ENCODE measurements at places on chromosomes 5 and 9.

DNA sequence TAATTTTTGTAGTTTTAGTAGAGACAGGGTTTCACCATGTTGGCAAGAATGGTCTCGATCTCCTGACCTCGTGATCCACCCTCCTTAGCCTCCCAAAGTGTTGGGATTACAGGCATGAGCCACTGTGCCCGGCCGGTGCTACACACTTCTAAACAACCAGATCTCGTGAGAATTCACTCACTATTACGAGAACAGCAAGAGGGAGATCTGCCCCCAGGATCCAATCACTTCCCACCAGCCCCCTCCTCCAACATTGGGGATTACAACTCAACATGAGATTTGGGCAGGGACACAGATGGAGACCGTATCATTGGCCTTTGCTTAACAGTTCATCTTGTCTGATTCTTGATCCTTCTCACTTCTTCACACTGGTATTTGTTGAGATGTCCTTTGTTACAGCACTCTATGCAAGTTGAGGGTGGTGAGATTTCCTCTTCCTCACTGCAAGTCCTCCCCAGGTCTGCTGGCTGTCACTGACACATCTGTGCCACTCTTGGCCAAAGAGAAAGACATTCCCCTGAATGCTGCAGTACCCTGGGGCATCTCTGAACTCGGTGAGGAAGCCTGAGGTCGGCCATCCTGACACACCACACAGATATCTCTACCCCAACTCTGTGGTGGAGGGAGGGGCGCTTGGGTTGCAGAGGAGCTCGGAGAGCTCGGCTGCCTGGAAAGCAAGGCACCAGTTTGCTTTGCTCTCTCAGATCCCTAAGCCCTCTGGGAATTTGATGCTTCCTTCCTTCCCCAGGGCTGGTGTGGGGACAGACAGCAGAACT, 4.2 kb upstream of the SUB1 start:
- DNase-seq = no peak

DNA sequence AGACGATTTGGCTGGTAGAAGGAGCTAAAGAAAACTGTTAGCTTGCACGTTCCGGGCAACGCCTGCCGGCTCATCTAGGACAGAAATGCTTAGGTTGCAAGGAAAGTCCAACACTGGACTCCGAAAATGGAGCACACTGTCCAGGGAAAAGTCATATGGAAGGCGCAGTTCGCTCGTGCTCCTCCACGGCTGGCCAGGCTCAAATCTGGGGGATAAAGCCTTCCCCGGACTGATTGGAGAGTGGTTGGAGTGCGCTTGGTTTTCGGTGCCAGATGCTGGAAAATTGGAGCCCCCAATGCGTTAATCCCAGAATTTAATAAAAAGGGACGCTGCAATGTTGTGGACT, 955 bp downstream of the CDH6 start:
- DNase-seq = no peak

DNA sequence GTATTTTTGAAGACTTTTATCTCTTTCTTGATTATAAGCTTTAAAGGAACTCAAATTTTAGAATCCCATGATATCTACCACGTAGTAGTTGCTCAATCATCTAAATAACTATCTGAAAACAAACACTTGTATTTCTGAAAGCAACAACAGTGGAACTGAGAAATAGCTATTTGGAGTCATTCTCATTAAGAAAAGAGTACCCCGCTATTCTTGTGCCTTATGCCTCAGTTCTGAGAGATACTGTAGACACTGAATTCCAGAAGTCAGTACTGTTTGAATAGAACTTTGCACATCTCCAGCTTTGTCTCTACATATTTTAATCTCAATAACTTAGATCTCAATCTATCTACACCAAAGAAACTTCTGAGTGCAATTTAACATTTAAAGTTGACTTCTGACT, 11.4 kb downstream of the CHD1 start:
- no peak for DNase-seq

DNA sequence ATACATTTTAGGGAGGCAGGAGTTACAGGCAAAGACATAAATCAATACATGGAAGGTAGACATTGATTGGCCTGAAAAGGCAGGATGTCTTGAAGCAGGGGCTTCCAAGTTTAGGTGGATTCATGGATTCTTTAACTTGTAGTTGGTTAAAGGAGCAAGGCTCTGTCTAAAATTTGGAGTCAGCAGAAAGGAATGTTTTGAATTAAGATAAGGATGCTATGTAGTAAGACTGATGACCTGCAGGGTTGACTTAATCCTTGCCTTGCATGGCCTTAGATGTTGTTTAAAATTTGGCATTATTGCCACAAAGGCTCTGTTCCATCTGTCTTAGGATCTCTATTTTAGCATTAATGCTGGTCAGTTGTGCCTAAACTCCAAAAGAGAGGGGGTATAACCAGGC, 171.3 kb downstream of the C5orf15 start:
- DNase-seq = no peak

DNA sequence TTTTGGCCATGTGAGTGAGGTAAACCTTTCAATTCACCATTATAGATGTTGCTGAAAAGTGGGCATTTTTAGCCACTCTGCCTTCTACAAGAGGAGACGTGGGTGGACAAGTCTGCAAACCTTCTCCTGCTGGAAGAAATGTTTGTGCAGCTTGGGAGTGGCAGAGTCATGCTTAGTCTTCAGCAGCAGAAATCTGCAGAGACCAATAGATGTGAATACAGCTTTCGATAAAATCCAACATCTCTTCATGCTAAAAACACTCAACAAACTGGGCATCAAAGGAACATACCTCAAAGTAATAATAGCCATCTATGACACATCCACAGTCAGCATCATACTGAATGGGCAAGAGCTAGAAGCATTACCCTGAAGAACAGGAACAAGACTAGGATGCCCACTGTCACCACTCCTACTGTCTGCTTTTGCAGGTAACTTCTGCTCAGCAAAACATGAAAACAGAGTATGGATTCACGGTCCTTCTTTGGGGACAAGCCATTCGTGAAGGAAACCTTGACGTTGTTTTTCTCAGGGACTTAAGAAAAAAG, 91.3 kb downstream of the RALGPS1 start:
- no peak for DNase-seq

GRCh38 chr5:164139423-164139822, 634.0 kb downstream of the MAT2B start:
- no peak for DNase-seq

DNA sequence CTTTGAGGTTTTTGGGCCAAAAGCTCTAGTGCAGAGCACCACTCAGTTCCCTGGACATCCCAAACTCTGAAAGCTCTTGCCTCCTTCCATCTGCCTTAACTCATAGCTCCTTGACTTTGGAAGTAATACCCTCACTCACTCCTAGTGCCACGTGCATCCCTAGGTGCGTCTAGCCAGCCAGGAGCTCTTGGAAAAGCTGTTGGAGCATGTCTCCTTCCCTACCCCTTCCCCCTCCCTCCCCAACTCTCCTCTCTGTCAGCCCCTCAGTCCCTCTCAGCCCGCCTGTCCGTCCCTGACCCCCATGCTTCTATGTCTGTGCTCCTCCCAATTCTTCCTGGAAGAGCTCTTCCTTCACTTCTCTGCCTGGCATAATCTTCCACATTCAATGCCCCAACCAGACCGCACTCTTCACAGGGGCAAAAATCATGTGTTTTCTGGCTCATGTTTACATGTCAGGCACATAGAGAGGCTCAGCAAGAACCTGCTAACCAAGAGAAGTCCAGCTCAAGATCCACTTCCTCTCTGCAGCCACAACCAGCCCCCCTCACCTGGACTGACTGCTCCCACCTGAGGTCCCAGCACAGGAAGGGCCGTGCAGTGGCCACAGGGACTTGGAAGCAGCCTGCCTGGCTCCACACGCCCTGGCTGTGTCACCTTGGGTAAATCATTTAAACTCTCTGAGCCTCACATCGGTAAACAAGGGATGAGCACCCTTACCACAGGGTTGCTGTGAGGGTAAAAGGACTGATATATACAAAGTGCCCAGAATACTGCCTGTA, 58.4 kb downstream of the WHRN start:
- no peak for DNase-seq

DNA sequence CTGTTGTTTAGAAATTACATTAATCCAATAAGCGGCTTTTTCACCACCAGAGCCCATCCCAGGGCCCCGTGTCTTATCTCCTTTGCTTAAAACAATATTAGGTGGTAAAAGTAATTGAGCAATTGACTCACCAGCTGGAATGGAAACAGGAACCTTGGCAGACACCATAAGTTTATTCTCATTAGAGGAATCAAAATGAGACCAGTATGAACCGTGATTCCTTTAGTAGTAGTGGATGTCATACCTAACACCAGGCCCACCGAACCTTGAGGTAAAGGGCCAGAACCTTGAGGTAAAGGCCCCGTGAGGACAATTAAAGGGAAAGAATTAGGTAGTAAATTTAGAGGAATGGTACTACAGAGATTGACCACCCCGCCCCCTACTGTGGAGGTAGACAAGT, 16.5 kb downstream of the HSDL2 start:
- no peak for DNase-seq

DNA sequence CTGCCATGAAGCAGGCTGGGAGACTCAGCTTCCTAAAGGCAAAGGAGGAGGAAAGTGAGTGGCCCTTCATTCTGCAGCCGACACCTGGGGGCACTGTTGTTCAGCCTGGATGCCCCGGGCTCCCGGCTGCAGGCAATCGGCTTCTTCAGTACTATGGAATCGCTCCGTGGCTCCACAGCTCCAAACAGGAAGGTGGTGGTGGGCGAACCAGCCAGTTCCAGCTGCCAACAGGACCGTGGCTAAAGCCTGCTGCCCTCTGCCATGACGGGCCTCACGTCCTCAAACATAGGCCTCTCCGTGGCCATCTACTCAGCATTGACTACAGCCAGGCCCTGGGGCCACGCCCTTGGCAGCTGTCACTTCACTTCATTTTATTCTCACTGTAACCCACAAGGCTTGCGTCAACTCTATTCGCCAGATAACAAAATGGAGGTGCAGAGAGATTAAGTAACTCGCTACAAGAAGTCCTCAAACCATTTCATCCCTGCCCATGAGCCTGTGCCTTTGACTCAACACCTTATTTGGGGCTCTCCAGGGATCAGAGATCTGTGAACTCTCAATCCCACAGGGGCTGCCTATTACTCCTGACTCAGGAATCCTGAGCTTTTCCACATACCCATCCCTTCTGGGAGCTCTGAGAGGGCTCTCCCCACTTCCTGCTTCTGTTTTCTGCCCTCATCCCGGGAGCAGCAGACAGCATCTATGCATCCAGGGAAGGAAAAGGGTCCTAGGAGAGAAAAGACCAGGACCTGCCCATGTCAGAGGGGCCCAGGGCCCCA, 38.0 kb downstream of the PAX5 start:
- DNase-seq = peak; percentile 64

GRCh38 chr9:4678679-4679267, 596 bp upstream of the CDC37L1 start:
- no peak for DNase-seq

DNA sequence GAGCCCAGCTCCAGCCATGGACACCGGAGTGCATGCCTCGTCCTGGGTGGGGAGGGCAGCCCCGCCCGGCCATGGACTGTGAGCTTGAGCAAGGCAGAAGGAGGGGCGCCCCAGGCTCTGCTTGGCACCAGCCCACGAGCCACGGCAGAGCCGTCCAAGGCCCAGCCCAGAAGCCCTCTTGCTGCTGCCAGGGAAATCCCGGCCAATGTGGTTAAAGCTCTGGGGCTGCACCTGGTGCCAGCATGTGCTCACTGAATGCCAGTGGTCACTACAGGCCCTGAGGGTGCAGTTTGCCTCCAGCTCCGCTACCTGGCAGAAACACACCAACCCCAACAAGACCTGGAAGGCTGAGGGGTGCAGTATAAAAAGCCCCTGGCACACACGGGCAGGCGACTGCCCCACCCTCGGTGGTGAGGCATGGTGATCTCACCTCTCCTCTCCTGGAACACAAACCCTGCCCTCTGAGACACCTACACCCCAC, 11.8 kb downstream of the BRD3 start:
- peak; percentile 1 for DNase-seq

DNA sequence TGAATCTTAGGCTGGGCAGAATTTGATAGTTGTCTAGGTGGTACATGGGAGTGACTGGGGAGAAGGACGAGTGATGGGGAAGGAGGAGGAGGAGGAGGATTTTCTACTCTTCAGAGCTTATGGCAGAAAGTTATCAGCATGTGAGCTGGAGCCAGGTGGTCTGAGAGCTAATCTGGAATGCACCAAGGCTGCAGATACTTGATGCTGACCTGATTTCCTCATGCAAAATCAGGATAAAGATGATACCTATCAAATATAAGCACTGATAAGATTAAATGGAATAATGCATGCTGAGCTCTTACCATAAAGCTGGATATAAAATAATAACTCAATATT, 250.4 kb downstream of the SEMA5A start:
- DNase-seq = no peak

GRCh38 chr5:643351-643801, 31.2 kb downstream of the CEP72 start:
- DNase-seq = no peak

DNA sequence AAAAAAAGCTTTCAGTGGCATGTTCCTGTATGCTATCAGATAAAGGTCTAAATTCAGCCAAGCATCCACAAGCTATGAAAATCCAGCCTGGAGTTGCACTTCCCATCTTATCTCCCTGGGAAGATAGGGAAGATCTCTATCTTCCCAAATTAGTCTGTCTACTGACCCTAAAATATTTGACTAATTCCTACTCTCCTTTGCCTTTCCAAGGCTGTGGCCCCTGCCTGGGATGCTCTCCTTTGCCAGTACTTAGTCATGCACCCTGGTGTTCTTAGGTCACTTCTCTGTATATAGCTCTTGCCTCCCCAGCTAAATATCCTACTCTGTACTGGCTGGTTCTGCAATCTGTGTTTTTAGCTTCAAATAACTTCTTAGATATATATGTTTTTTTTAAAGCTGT, 44.0 kb upstream of the PLPP1 start:
- DNase-seq = no peak

DNA sequence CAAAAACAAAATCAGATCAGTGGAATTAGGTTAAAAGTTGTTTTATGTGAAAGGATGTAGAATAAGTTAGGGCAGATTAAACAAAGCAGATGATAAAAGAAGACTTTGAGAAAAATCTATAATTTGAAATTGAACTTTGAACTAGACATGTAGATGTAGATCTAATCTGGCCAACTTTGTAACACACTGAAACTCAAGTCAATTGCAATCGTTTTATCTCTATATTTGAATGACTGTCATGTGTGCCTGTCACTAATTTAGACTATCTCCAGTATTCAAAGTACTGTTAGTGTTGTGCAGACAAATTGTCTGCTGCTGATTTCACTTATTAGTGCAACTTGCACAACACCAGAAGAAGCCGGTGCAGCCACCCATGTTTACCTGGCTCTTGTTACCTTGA, 39.8 kb downstream of the ACOT12 start:
- no peak for DNase-seq

DNA sequence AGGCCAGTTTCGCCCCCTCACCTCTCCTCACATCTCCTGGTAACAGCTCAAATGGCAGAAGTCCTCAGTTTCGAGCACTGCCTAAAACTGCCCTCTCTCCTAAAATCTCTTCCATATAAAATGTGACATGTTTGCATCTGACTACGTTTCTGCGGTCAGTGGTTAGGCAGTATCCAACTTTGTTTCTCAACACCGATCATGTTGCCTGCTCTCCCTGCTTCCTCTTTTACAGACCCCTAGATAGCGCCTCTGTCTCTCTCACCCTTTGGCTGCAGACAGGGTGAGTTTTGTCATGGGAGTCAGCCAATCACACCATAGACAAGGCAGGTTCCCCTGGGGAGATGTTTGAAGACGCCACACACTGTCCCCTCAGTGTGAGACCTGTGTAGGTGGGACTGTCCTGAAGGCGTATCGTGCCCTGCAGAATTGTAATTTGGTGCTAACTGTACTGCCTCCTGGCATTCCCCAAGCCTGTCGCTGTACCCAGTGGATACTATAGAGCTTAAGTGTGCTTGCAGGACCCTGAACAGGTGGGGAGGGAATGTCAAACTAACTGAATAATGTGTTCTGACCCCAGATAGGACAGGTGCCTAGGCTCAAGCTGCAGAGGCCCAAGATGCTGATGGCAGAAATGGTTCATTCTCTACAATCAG, 1.1 kb downstream of the HEXB start:
- DNase-seq = peak; percentile 19

Measured in CD4-positive, alpha-beta T cell treated with Interleukin-17A for 4 hours (primary cell).